ENCODE measurements at places on chromosomes 6 and 20.

DNA sequence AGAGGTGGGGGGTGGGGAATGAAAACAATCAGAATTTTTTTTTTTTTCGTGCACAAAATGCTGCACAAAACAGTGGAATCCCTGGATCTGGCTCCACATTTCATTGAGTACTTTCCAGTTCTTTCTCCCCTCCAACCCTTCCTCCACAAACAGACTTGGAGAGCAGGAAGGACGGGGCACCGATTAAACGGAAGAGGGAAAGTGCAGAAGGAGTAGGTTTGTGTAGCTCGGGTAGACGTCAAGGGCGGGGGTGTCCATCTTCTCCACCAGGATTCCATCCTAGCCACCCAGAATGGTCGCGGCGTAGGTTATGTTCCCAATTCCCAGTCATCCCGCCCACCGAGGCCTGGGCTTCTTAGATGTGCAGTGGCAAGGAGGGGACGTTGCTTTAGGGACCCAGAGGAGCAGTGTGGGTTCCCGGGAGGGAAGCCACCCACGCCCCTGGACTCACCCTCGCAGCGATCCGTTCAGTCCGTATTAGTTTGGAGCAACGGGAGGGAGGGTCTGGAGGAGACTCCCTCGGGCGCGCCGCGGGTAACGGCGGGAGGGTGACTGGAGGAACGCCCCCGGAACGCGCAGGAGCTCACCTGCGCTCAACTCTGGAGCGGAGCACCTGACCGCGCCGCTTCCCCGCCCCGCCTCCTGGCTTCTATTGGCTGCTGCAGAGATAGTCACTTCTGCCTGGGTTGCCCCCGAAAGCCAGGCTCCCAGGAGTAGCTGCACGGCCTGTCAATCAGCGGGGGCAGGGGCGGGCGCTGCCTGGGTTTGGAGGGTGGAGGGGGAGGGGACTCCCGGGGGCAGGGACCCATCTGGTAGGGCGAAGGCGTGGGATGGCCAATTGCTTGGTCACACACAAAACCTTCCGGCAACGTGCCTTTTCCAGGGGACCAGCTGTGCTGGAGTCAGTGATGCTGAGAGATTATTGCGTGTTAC, at the start of gene ENPP5:
Gene ENPP5, minus strand, starts transcription at position 624 of the 933 bp plus-strand sequence. CDS start 2,718 bp downstream, outside the sequence.
- peak; percentile 75 for DNase-seq

DNA sequence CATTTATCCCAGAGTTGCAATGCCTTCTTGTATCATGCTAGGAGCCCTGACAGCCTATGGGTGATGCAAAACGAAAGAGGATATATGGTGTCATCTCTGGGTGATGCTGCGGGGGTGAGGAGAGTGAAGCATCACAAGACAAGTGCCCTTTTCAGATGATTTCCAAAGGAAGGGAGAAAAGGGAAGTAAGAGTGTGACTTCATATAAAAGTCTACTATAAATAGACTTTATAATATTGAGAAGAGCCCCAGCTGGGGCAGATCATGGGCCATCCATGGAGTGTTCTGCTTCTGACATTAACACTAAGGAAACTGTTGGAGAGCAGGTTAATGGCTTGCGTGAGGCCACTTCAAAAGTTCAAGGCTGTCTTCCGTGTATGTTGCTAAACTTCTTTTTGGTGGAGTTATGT, 4.4 kb downstream of the CD83 start:
- DNase-seq, result no peak

GRCh38 chr6:162467679-162468078, 259.9 kb downstream of the PRKN start:
- DNase-seq, result no peak

DNA sequence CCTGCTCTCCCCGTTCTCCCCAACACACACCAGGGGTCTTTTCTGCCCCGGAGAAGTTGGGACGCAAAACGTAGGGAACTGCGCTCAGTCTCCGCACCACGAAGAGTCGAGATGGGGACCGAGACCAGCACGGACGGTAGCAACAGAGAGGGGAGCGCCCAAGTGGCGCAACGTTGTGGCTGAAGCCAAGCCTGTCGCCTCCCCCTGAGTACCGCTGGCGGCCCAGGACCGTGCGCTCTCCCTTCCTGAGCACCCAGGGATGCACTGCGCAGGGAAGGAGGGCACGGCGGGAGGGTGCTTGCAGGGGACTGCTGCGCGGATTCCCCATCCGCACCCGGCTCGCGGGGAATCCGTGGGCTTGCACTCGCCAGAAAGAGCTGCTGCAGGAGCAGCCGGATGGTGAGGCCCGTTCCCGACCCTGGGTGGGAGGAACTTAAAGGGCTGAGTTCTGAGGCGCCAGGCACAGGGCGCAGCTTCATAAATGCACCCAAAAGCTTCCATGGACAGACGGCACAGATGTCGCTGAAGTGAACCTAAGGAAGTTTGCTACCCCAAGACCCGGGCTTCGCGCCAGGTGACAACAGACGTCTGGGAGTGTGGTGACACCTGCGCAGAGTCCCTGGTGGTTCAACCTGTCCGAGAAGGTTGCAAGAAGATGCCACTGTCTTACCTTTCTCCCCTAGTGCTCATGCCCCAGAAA, 178.7 kb downstream of the TBXT start:
- no peak for DNase-seq

DNA sequence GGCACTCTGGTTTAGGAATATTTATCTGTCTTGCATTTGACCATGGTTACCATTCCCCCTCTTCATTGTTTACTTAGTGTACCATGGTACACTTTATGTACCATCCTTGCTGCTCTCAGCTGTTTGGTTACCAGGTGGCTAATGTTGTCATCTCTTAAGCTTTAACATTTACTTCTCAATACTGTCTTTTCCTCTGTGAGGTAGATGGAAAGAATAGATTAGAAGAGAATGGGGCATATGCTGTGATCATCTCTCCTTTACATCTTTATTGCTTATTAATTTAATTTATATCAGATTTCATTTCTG, 109.2 kb downstream of the NCOA3 start:
- no peak for DNase-seq

- no peak for DNase-seq
Measured at GRCh38 chr6:84653027-84653551, 111.3 kb downstream of the TBX18 start.

DNA sequence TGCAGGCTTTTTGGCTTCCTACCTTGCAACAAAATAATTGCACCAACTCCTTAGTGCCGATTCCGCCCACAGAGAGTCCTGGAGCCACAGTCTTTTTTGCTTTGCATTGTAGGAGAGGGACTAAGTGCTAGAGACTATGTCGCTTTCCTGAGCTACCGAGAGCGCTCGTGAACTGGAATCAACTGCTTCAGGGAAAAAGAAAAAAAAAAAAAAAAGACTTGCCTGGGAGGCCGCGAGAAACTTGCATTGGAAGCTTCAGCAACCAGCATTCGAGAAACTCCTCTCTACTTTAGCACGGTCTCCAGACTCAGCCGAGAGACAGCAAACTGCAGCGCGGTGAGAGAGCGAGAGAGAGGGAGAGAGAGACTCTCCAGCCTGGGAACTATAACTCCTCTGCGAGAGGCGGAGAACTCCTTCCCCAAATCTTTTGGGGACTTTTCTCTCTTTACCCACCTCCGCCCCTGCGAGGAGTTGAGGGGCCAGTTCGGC, 420 bp downstream of the SOX4 start:
- DNase-seq, result peak; percentile 64

GRCh38 chr6:14964556-14965270, 281.2 kb upstream of the JARID2 start:
- DNase-seq, result no peak

GRCh38 chr6:113629975-113630737, 227.0 kb upstream of the MARCKS start:
- no peak for DNase-seq

GRCh38 chr6:155442562-155442961, 13.1 kb downstream of the NOX3 start:
- no peak for DNase-seq

- DNase-seq, result peak; percentile 50
Measured at GRCh38 chr20:62929051-62929538, 2.8 kb upstream of the DIDO1 start.

- DNase-seq, result no peak
Measured at GRCh38 chr6:130379223-130379622, 13.4 kb downstream of the TMEM200A start.

GRCh38 chr20:3559231-3559630, 88.4 kb downstream of the ATRN start:
- no peak for DNase-seq

DNA sequence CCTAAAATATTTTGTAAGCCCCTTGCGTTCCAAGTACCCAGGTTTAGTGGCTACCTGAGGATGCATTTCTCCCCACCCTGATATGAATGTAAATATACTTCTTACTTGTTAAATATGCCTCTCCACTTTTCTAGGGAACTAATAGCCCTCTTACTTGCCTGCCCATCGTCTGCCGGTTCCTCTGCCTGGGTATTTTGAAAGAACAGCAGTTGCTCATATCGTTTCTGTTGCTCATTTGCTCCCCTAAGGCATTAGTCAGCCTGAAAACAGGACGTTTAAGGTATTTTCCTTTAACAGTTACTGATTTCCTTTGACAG, 141.3 kb upstream of the CARMIL1 start:
- no peak for DNase-seq

DNA sequence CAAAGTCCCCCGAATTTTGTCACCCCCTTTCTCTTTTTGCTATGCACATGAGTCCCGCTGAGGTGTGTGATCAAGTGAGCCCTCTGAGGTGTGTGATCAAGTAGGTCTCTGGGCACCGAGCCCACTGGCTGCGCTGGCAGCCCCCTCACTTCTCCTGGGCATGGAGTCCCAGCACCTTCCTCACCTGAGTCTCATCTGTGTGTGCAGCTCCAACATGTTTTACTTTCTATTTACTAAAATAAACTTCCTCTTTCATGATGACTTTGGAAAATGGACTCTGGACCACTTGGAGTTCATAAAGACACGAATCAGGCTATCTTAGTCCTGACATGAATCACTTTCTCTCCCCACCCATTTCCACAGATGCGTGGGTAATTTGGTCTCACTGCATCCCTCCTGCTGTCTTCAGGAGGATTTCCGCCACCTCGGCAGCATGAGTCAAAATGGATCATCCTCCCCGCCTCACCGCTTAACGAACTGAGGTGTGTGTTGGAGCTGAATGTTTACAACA, 39.8 kb downstream of the PRDM1 start:
- DNase-seq, result no peak

DNA sequence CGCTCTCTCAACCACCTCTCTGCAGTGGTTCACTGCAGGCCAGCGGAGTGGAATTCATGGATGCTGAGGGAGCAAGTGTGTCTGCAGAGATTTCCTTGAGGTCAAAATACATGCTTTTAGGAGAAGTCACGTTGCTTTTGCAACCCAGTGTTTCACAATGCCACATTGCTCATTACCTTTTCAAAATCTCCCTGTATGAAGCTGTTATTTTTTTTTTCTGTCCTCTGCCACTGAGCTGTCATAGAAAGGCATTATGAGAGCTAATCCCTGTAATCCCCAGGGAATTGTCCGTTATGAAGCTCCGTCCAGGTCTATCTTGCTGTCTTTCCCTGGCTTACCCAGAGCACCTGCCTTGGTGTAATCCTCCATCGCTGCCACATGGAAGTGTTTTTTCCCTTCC, 60.5 kb upstream of the SLC22A23 start:
- no peak for DNase-seq

GRCh38 chr6:24876499-24877465, 59.0 kb downstream of the RIPOR2 start:
- no peak for DNase-seq

DNA sequence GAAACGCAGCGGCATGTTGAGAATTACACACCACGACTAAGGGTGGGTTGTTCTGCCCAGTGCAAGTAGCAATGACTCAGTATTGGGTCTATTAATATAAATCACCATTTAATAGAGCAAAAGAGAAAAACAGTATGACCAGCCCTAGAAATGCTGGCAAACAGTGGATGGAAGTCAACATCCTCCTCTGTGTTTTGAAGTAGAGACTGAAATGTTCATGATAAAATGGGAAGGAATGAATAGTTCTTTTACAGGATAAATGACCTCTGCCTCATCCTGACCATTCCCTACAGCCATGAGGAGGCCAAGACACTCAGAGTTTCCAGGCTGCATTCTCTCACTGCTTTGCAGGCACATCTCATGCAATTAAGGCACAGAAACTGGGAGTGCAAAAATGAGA, 111.8 kb downstream of the PSMB1 start:
- no peak for DNase-seq

DNA sequence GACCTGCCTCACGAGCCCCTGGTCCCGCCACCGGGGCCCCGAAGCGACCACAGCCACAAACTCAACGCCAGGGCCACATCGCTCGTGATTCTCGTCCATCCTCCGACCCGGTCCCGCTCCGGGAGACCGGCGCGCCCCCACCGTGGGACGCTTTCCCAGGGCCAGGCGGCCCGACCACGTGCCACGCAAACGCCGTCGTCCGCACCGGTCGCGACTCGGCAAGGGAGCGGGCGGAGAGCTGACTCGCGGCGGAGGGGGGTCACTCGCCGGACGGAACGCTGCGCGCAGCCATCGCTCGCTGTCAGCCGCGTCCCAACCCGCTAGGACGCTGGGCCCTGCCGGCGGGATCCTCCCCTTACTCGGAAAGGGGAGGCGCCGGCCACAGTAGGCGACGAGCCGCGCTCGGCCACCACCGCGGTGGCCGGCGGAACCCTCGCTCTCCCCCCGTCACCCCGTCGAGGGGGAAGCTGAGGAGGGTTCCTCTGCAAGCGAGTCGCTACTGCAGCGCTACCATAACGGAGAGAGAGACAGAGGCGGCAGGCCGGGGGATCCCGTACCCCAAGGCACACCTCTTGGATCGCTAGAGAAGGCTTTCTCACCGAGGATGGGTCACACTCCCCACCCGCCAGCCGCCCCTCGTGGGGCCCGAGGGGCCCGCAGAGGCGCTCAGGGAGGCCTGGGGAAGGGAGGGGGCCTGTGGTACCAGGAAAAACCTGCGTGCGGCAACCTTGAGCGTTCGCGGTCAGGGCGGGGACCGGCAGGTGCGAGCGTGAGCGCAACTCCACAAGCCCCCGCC, 511.8 kb upstream of the ZNF337 start:
- no peak for DNase-seq

DNA sequence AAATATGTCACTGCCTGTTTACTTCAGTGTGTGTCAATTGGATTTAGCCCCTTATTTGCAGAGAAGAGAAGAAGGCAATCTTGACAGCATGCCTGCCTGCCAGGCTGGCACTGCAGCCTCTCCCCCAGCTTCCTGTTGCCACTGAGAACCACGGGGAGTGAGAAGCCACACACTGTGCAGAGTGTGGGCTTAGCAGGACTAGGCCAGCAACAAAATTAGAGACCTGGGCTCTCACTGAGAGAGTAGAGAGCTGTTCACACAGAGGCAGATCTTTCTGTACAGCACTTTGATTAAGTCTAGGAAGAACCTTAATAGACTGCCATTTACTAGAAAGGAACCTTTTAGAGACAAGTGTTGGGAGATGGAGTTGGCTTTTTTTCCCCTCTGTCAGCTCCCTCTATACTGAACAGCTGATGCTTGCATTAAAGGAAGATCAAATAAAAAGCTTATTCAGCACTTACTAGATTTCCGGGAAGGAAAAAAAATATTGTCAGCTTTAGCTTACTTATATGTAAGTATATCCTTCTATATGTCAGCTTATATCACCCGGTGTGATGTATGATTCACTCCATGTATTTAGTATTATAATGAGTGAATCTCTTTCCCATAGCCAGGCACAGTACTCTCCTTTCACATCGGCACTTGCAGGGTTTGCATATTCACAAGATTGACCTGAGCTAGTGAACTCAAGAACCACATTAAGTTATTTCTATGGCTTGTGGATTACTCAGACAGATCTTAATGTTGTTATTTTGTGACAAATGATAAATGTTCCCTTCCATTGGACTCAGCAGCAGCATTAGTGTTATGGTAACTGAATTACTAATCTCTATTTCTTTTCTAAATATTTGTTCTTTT, 851.0 kb upstream of the EPHA7 start:
- no peak for DNase-seq

- DNase-seq, result no peak
Measured at GRCh38 chr20:6708010-6708409, 59.5 kb upstream of the BMP2 start.

GRCh38 chr20:57672164-57672563, 37.7 kb downstream of the PMEPA1 start:
- DNase-seq, result no peak

All from substantia nigra (tissue), 51 donors.